Foreskin keratinocyte (primary cell): ENCODE measurements at places on chromosomes 1 and 21. TPM values are rescaled to one million over a fixed set of nuclear protein-coding genes. Genes with fewer than 3 reads are reported as not detected.

The PLPPR5 gene
- 0.11 and 0.20 TPM in 2 replicates for total RNA-seq

The GSTM3 gene
- 45.6 and 56.4 TPM in 2 replicates for total RNA-seq

The TAS1R3 gene
- 0.04 and 0.10 TPM in 2 replicates for total RNA-seq

The SERPINC1 gene
- not detected in 2 replicates for total RNA-seq

The HSD3B1 gene
- 0.07 TPM in 1 of 2 replicates, not detected in the other for total RNA-seq

The TRIM17 gene
- 0.68 and 0.81 TPM in 2 replicates for total RNA-seq
